ENCODE measurements at places on chromosomes 2 and 18.

- DNase-seq, result no peak
Measured at GRCh38 chr2:65921116-65921515, 488.7 kb upstream of the SPRED2 start.

DNA sequence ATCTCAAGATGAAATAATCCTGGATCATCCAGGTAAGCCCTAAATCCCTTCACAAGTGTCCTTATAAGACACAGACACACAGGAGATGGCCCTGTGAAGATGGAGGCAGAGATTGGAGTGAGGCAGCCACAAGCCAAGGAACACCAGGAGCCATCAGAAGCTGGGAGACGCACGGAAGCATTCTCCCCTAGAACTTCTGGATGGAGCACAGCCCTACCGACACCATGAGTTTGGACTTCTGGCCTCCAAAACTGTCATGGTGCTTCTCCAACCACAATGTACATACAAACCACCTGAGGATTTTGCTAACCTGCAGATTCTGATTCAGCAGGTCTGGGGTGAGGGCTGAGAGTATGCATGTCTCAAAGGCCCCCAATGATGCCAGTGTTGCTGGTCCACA is 42.5 kb downstream of the ADD2 start:
- DNase-seq, result no peak

DNA sequence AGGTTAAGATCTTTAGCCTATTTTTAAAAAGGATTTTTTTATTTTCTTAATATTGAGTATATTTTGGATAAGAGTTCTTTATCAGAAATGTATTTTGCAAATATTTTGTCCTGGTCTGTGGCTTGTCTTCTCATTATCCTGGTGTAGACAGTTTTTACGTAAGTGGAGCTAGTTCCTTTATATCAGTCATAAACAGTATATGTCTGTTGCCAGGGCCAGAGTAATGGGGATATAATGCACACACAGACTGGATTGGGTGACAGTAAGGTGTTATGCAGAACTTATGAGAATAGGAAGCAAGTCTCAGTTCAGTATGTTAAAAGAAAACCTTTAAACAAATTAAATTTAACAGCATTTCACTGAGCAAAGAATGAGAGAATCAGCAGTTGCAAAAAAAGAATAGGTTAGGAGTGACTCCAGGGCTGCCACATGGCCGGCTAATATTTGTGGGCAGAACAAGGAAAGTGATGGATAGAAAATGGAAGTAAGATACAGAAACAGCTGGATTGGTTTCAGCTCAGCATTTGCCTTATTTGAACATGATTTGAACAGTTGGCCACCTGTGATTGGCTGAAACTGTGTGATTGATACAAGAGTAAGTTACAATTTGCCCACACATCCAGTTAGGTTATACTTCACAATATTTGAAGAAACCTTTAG is 61.1 kb upstream of the ZNG1B start:
- no peak for DNase-seq

GRCh38 chr2:215748446-215748845 is 264.9 kb downstream of the MREG start:
- DNase-seq, result no peak
